ENCODE measurements at places on chromosomes 2 and 18.
A peak's percentile ranks its signal among the peaks of the same experiment; 100 is the strongest.

DNA sequence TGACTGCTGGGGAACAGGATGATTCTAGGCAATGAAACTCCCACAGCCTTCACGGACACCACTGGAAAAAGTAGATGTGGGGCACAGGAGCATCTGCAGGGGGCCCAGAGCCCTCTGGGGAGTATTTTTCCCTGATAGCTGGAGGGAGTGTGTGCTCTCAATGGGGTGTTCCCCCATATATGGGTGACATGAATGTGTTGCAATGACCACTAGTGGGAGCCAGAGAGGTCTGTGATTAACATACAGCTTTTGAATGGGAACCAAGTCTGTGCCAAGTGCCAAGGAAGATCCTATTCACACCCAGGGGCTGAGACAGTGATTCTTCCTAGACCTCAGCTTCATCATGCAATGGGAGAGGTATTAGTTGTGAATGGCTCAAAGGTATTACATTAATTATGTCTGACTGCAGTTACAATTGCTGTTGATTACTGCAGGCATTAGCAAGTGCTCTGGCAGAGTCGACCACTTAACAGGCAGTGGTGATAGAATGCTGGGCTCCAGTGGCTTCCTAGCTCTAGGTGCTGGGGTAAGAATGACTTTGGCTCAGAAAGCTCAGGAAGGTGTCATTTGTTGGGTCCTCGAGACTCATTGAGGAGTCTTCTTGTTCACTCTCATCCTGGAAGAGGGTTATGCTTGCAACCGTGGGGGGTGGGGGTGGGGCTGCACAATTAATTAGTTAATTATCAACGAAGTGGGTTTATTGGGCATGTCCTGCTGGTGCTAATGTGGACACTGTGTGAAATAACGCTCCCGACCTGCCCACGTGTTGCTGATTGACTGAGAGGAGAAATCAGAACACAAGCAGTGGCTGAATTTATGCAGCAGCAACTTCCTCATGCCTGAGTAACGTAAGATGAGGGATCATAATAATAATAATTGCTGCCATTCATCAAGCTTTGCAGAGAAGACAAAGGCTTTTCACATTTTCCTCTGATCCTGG is 194.1 kb downstream of the CLIP4 start:
- peak; percentile 6 for DNase-seq

DNA sequence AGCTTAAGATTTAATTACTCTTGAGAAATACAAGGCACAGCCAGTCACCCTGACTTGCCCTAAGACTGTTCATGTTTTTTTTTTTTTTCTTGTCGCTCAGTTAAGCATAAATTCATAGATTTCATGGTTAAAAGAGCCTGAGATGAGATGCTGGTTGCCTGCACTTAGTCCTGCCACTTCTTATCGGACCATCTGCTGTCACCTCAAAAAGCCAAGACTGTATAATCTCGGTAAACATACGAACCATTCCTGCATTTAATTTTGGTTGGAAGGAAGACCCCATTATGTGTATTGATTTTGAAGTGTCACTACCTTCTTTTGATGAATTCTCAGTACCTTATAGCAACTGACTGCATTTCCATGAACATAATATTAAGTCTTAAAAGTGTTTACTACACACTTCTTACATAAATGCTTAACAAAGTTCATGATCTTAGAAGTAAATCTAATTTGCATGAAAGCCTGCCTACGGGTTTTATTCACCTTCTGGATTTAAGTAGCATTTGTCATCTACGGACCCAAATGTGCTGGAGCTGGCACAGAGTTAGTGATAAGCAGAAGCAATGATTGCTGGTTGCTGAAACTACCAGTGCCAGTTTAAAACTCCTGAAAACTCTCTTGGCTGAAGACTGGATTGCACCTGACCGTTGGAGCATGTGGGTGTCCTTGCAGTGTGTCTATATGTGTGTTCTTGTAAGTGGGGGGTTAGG is 843.4 kb downstream of the TMEM182 start:
- DNase-seq: no peak

DNA sequence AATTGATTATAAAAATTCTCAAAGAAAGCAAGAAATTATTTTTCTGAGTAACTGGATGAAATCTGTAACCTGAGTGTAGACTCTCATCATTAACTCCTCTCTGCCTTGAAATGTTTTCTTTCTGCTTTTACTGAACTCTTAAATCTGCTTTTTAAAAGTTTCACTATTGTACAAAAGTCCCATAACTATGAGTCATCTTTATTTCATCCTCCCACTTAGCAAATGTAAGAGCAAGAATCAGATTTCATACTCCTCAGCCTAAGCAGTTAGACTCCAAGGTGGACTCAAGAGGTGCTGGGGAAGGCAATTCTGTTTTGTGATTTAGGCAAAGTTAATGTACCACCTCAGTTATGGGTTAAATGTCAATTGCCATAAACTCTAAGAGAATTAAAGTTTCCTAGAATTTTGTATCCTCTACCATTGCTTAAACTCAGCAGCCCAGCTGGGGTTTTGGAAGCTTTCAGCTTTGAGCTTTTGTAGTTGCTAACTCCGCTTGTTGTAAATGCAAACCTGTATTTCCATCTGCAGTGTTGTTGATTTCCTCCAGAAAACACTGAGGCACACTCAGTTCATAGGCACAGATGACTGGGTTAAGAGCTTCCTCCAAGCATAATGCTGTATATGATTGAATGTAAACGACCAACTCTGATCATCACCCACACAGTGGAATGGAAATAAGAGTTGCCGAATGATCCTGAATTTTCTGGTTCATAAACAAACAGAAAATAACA is 268.8 kb downstream of the ARHGAP15 start:
- DNase-seq: no peak

GRCh38 chr18:30527226-30527625 is 515.3 kb downstream of the DSC3 start:
- DNase-seq: no peak

DNA sequence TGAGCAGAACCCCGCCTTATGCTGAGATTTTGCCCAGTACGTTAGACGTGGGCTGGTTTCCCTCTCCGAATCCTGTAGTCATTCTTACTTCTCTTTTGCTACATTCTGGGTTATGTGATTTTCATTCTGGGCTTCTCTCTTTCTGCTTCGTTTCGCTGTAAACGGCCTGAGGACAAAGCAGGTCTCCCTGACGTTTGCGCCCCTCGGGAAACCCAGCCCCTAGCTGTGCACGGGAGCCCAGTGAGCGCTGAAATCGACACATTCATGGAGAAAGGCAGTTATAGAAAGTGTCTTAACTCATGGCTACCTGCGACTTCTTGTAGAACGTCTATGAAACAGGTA is 22.7 kb upstream of the MC5R start:
- DNase-seq: no peak

DNA sequence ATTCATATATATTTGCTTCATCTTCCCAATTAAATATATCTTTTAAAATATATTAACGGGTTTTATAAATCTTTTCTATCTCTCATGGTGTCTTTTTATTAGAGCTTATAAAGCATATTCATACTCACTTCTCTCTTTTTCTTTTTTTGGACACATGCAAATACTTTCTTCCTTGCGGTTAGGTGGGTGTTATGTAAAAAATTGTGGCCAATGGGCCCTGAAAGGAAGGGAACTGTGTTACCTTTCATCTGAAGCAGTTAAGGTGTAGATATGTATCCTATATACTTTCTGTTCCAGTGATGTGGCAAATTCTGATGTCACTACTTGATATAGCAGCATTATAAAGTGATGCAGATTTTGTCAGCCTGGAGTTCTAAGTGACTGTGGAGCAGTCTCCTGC is 714.5 kb downstream of the PLCL1 start:
- no peak for DNase-seq

DNA sequence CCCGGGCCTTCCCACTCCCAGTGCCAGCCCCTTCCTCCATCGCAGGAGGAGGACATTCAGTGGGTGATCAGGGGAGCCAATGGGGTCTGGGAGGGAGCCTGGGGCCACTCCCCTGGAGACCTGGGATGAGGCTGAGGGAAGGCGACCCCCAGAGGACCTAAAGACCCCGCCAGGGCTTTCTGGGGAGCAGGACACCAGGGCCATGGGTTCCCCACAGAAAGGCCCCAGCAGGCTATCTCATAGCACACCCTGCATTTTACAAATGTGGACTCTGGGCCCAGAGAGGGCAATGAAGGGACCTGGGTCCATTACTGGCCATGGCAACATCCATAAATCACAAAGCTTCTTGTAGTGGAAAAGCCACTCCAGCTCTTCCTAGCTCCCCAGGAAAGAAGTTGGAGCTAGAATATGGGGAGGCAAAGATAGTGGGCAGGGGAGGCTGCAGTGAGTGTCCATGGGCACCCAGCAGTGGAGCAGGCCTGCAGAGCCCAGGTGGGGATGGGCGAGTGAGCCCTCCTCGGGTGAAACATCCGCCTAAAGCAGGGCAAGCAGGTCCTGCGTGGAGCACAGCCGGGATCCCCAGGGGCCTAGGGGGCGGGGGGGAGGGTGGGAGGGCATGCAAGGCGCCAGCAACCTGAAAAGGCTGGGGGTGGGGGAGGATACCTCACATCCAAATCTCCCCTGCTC is 13.8 kb downstream of the CYP26B1 start:
- DNase-seq: no peak
